ENCODE measurements at places on chromosomes 11 and 22. TPM values are rescaled to one million over a fixed set of nuclear protein-coding genes. Genes with fewer than 3 reads are reported as not detected.

WBP2NL gene
- not detected for total RNA-seq

OR6T1 gene
- total RNA-seq: not detected

SYT13 gene
- total RNA-seq: 6.8 TPM

MYOD1 gene
- not detected for total RNA-seq

GLYAT gene
- total RNA-seq: not detected

NRIP3 gene
- total RNA-seq: 1.5 TPM

GRCh38 chr11:21364866-21365624 lies 695.7 kb downstream of the NELL1 start:
- DNase-seq: no peak
- H3K4me3 ChIP-seq: no peak overlapping the region
- H3K36me3 ChIP-seq: no peaks in the 10 kb centered on the region
- peaks cover 40% of the 10 kb centered on the region for H3K27me3 ChIP-seq
- H3K4me1 ChIP-seq: no peaks in the 10 kb centered on the region

- H3K4me3 ChIP-seq: no peak overlapping the region
- H3K4me1 ChIP-seq: peaks cover 22% of the 10 kb centered on the region
- DNase-seq: no peak
Measured at GRCh38 chr11:9396310-9396709, 11.9 kb downstream of the IPO7 start.

- H3K4me1 ChIP-seq: peaks cover 2% of the 10 kb centered on the region
- no peak overlapping the region for H3K4me3 ChIP-seq
- no peak for DNase-seq
- H3K36me3 ChIP-seq: no peaks in the 10 kb centered on the region
- H3K27ac ChIP-seq: no peak overlapping the region
- no peaks in the 10 kb centered on the region for H3K27me3 ChIP-seq
Measured at GRCh38 chr11:106311531-106312230, 234.2 kb downstream of the AASDHPPT start.

DNA sequence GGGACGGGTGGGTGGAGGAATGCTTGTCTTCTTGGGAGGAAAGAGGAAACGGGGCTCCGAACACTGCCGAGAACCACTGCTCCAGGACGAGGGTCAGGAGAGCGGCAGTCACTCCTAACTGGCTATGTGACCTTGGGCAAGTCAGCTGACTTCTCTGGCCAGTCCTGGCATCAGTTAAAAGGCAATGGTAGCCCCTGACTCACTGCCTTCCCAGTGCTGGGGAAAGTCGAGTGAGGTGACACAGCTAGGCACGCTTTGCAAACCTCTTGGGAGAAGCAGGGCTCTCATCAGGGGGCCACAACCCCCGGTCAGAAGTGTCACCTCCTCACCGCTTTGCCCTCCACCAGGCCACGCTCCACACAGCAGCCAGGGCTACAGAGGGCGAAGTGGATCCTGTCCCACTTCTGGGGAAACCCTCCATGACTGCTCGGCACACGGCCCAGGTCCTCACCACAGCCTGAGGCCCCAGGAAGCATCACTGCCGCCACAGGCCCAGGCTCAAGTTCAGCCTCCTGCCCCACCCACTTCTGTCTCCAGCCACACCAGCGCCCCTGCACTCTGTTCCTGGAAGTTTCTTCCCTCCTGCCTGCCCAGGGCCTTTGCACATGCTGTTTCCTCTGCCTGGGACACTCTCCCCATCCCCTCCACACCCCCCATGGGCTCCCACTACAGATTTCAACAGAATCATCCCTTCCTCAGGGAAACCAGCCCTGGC lies 16.3 kb downstream of the IL2RB start:
- no peak overlapping the region for H3K27ac ChIP-seq

DNA sequence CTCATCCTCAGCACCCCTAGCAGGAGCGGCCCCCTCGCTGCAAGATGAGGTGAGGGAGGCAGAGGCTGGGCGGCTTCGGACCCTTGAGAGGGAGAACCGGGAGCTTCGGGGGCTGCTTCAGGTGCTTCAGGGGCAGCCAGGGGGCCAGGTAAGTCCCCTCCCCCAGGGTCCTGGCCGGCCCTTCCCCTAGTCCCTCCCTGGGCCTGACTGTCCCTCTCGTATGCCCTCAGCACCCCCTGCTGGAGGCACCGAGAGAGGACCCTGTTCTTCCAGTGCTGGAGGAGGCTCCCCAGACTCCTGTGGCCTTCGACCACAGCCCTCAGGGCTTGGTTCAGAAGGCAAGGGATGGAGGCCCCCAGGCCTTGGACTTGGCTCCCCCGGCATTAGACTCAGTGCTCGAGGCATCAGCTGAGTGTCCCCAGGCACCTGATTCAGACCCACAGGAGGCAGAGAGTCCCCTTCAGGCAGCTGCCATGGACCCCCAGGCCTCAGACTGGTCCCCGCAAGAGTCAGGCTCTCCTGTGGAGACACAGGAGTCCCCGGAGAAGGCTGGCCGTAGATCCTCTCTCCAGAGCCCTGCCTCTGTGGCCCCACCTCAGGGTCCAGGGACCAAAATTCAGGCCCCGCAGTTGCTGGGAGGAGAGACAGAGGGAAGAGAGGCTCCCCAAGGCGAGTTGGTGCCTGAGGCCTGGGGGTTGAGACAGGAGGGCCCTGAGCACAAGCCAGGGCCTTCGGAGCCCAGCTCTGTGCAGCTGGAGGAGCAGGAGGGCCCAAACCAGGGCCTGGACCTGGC lies 4.0 kb downstream of the CCDC88B start:
- no peak overlapping the region for H3K27ac ChIP-seq
- H3K36me3 ChIP-seq: no peaks in the 10 kb centered on the region
- no peak for DNase-seq
- peaks cover 8% of the 10 kb centered on the region for H3K4me1 ChIP-seq
- H3K27me3 ChIP-seq: peaks cover 3% of the 10 kb centered on the region

GRCh38 chr11:68273026-68273738 lies 1.4 kb upstream of the C11orf24 start:
- no peak for DNase-seq
- H3K27me3 ChIP-seq: no peaks in the 10 kb centered on the region
- H3K4me3 ChIP-seq: peak overlapping the region; percentile 99
- no peaks in the 10 kb centered on the region for H3K36me3 ChIP-seq

DNA sequence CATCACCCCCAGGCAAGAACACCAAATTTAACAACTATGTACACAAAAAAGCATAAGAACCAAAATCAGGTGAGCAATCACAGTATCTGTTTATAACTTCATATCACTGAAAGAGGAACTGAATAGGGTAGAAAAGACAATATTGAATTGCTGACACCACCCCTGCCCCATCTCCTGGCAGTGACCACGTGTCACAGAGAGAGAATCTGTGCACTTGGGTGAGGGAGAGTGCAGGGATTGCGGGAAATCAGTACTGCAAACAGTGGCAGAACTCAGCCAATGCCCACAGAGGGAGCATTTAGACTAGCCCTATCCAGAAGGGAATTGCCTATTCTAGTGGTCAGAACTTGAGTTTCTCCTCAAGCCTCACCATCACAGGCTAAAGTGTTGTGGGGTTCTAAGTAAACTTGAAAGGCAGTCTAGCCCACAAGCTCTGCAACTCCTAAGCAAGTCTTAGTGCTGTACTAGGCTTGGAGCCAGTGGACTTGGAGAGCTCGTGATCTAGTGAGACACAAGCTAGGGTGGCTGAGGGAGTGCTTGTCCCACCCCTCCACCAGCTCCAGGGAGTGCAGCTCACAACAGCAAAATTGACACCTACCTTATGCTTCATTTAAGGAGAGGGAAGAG lies 82.8 kb upstream of the PTH start:
- DNase-seq: no peak
- no peaks in the 10 kb centered on the region for H3K36me3 ChIP-seq
- H3K4me1 ChIP-seq: no peaks in the 10 kb centered on the region
- peaks cover 7% of the 10 kb centered on the region for H3K27me3 ChIP-seq

DNA sequence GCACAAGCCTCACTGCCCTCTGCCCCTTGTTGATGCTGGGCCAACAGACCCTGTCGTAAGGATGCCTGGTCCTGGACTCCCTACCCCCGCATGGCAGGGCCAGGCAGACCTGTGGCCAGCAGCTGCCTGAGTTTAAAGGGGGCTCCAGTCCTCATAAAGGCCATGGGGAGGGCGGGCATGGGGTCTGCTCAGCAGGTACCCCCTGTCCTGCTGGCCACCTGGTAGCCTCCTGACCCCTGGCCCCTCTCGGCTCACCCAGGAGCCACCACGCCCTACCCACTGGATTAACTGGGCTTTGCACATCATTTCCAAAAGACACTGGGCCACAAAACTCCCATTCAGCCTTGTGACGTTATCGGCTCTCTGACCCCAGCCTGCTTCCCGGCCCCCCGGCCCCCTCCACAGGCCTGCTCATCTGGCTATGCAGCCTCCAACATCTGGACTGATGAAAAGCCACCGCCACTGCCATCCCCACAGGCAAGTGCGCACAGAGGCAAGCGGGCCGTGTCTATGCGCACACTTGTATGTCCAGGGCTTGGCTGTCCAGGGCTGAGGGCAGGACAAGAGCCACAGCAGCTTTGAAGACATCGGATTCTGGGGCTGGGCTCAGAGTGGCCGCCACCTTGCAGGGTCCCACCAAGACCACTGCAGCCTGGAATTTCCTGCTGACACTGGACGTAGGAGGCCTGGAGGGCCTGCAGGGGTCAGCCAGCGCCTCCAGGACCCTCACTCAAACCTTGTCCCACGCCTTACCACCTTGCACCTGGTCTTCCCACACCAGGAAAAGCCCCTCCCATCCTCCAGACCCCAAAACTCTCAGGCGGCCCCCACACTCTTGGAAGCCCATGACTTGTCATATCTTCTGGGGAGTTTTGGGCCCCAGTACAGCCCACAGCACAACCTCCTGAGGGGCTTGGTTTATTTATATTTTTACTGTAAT lies 48.7 kb downstream of the IGF2 start:
- H3K4me1 ChIP-seq: no peaks in the 10 kb centered on the region
- H3K27ac ChIP-seq: no peak overlapping the region
- no peaks in the 10 kb centered on the region for H3K27me3 ChIP-seq

- peaks cover 3% of the 10 kb centered on the region for H3K27me3 ChIP-seq
- no peak overlapping the region for H3K4me3 ChIP-seq
- no peak overlapping the region for H3K27ac ChIP-seq
- H3K36me3 ChIP-seq: peaks cover 3% of the 10 kb centered on the region
Measured at GRCh38 chr11:22749536-22749935, 80.1 kb downstream of the SVIP start.

- no peak for DNase-seq
- H3K27me3 ChIP-seq: no peaks in the 10 kb centered on the region
- peaks cover 16% of the 10 kb centered on the region for H3K36me3 ChIP-seq
- no peak overlapping the region for H3K4me3 ChIP-seq
Measured at GRCh38 chr11:66080055-66080817, 10.2 kb downstream of the PACS1 start.

- H3K27ac ChIP-seq: no peak overlapping the region
- peaks cover 11% of the 10 kb centered on the region for H3K27me3 ChIP-seq
- no peaks in the 10 kb centered on the region for H3K36me3 ChIP-seq
- peaks cover 2% of the 10 kb centered on the region for H3K4me1 ChIP-seq
- DNase-seq: no peak
Measured at GRCh38 chr11:30938810-30939209, 352.7 kb upstream of the MPPED2 start.

DNA sequence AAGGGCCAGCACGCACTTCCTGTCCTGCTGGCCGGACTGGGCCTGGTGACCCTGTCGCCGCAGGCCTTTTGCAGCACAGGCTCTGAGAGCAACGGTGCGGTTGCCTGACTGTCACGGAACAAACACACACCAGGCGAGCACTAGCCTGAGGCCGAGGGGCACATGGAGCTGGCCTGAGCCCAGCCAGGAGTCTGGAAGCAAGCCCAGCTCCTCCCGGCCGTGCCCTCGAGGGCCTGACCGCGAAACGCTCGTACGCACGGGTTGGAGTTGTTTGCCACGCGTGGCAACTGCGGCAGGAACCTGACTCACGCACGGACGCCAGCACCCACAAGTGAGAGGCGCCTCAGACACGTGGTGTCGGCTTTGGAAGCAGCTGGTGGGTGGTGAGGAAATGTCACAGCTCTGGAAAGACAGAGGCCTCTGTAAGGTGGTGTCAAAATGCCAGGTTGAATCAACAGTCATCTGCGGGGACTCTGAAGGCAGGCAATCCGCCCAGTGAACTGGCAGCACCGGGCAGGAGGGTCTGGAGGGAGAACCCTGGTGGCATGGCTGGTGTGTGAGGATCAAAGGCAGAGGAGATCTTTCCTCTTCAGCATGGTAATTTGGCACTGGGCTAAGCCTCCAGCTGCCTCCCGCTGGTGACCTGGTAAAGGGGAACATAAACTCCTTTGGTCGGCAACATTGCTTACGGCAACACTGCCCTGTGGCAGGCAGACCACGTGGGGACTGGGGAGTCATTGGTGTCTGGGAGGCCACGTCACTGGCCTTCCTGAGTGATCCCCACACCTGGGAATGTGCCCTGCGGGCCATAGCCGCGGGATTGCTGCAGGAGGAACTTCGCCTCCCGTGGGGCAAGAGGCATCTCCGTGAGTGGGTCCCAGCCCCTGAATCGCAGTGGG lies 15.3 kb upstream of the IL17REL start:
- peaks cover 56% of the 10 kb centered on the region for H3K27me3 ChIP-seq
- no peak overlapping the region for H3K4me3 ChIP-seq
- DNase-seq: no peak
- H3K4me1 ChIP-seq: no peaks in the 10 kb centered on the region

GRCh38 chr11:126647735-126648134 lies 292.2 kb downstream of the ST3GAL4 start:
- H3K27me3 ChIP-seq: peaks cover 31% of the 10 kb centered on the region
- H3K4me3 ChIP-seq: no peak overlapping the region
- H3K27ac ChIP-seq: no peak overlapping the region
- H3K36me3 ChIP-seq: no peaks in the 10 kb centered on the region
- H3K4me1 ChIP-seq: no peaks in the 10 kb centered on the region

- peaks cover 3% of the 10 kb centered on the region for H3K4me1 ChIP-seq
- DNase-seq: no peak
- no peak overlapping the region for H3K27ac ChIP-seq
- no peak overlapping the region for H3K4me3 ChIP-seq
- peaks cover 24% of the 10 kb centered on the region for H3K27me3 ChIP-seq
- H3K36me3 ChIP-seq: no peaks in the 10 kb centered on the region
Measured at GRCh38 chr11:35393098-35393497, 26.3 kb downstream of the SLC1A2 start.

DNA sequence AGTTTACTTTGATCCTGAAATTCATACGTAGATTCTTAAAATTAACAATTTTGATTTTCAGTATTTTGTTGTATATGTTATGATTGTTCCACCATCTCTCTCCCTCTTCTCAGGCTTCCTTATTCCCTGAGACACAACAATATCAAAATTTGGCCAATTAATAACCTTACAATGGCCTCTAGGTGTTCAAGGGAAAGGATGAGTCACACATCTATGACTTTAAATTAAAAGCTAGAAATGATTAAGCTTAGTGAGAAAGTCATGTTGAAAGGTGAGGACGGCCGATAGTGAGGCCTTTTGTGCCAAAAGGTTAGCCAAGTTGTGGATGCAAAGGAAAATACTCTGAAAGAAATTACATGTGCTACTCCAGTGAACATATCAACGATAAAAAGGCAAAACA lies 5.5 kb upstream of the OR52J3 start:
- no peaks in the 10 kb centered on the region for H3K36me3 ChIP-seq
- peaks cover 3% of the 10 kb centered on the region for H3K27me3 ChIP-seq
- H3K27ac ChIP-seq: no peak overlapping the region
